ENCODE measurements at places on chromosomes 7 and 10.

- DNase-seq: no peak
Measured at GRCh38 chr7:142746264-142746663, 3.0 kb upstream of the PRSS1 start.

DNA sequence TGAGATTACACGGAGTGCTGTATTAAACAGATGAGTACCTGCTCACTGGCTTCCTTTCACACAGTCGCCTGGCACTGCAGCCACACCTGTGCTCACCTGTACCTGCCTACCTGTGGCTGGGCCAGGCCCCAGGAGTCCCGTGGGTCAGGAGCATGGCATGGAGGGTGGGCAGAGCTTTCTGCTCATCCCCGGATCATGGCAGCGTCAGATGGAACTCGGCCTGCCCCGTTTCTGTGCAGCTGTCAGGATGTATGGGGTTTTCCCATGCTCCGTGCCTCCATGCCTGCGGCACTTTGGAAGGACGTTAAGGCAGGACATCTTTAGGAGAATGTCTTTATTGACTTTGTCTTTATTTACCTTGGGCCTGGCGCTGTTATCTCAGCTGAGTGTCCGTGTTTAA is 112.2 kb downstream of the MGMT start:
- DNase-seq: no peak

GRCh38 chr7:3294432-3295100 is 6.5 kb upstream of the SDK1 start:
- no peak for DNase-seq

DNA sequence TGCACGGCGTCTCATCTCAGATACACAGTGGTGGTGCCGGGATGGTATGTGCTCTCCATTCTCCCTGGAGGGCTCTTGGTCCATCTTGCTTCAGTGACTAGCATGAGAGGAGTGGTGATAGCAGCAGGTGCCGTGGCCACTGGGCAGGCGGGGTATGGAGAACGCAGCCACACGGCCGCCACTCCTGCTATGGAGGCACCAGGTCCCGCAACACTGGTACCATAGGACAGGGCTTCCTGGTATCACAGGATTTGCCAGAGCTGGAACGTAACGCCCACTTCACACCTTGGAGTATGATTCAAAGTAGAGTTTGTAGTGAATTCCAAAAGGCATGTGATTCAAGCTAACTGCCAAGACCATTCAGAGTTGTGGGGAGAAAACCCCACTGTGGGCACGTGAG is 284.1 kb downstream of the DPP6 start:
- no peak for DNase-seq

- DNase-seq: peak; percentile 26
Measured at GRCh38 chr7:27184337-27185012, 557 bp downstream of the HOXA11 start.

DNA sequence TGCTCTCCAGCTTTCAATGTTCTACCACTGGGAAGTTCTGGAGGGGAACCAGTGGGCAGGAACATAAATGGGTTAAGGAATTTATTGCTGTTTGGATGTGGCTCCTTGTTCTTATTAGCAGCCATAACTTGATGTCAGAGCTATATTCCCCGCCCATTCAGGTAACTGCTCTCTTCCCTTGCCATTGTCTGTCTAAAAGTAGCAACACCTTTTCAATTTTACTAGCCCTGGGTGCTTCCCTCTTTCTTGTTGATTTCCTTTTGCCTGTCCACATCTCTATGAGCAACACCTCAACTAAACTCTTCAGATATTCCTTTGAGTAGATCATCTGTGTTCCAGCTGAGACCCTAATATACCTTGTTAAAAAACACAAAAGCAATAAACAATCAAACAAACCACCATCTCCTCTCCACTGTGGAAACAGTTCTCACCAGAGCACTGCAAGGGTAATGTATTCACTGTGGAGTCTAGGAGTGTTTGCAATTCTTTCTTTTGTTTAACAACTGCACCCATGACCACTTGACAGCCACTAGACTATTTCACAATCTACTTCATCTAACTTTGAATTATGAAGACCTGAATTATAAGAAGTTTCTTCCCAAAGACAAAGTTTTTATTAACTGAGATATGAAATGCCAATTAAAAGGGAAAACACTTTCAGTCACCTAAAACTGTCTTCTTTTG is 436.7 kb downstream of the IPMK start:
- no peak for DNase-seq

DNA sequence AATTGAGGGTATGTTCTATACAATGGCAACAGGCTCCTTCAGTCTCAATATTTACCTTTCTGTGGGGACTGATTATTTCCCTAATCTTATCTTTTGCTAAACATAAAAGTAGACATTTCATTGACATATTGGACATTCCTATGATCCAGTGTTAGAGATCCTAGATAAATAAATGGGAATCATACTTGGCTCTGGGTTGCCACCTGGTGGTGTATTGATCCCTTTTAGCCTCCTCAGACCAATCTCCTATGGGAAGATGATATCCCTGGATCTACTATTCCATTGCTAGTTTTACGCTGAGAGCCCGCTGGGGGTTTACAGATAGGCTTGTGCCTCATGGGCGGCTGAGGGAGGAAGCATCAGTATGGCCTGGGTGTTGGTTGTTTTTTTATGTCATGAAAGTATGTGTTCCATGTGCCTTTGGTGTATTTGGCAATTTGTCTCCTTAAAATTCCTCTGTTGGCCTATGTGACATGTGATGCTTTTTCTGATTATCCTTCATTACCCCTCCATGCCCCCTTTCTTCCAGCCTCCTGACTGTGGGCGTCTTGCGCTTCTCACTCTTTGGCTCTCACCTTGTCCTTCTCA is 18.8 kb downstream of the CELF2 start:
- DNase-seq: peak; percentile 69

DNA sequence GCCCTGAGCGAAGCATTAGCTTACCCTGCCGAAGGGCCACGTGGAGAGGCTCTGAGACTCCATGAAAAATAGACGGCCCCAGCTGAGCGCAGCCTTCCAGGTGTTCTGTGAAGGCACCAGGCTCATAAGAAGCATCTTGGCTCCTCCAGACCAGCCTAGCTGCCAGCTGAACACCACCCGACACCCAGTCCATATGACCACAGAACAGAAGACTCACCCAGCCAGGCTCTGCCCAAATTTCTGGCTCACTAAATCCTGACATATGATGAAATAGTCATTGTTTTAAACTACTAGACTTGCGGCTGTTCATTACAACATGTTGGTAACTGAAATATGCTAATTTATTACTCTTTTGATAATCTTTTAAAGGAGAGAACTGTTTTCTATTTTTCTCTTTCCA is 99.5 kb upstream of the ABI1 start:
- DNase-seq: peak; percentile 20

GRCh38 chr10:73494877-73495225 is 973 bp downstream of the PPP3CB start:
- peak; percentile 38 for DNase-seq

Data from cardiac fibroblast (primary cell).